ENCODE measurements at places on chromosomes 16 and 17.

GRCh38 chr17:81994593-81995462 lies 17.4 kb downstream of the ASPSCR1 start:
- no peak for DNase-seq

DNA sequence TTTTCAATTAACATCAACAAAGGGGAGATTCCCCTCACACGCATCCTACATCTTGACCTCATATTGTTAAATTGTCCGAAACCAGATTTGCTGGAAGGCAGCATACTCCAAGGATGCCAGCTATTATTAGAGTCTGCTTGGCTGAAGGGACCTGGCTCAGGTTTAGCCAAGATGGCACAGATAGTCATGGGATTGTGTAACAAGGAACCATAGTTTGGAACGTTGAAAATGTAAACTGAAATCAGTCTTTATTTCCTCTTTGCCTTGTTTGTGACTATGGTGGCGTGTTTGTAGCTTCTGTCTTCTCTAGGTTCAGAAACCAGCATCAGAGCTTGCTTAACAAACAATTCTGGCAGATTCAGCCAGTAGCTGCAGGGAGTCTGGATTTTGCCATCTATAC lies 5.9 kb downstream of the ARSG start:
- DNase-seq: no peak

- no peak for DNase-seq
These were observed 2.2 kb upstream of the LIMD2 start for GRCh38 chr17:63701868-63702720.

DNA sequence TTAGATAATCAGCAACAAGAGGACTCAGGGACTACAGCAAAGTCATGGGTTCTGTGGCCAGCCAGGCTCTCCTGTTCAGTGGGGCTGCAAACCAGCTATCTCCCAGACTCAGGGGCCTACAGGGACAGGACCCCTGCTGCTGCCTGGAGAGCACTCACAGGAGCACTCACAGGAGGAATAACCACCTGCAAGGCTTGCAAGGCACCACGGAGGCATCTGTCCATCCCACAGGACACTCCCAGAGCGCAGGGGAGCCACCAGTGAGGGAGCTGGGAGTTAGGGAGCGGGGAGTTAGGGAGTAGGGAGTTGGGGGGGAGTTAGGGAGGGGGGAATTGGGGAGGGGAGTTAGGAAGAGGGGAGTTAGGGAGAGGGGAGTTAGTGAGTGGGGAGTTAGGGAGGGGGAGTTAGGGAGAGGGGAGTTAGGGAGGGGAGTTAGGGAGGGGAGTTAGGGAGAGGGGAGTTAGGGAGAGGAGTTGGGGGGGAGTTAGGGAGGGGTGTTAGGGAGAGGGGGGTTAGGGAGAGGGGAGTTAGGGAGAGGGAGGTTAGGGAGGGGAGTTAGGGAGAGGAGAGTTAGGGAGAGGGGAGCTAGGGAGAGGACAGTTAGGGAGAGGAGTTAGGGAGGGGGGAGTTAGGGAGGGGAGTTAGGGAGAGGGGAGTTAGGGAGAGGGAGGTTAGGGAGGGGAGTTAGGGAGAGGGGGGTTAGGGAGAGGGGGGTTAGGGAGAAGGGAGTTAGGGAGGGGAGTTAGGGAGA lies 5.7 kb downstream of the CANT1 start:
- DNase-seq: no peak

- no peak for DNase-seq
These were observed 114.8 kb downstream of the GRIN2A start for GRCh38 chr16:10067406-10067805.

- no peak for DNase-seq
These were observed 1.4 kb downstream of the HIRIP3 start for GRCh38 chr16:29993903-29994599.

GRCh38 chr17:47934856-47935255 lies 6.5 kb upstream of the PNPO start:
- peak; percentile 59 for DNase-seq

DNA sequence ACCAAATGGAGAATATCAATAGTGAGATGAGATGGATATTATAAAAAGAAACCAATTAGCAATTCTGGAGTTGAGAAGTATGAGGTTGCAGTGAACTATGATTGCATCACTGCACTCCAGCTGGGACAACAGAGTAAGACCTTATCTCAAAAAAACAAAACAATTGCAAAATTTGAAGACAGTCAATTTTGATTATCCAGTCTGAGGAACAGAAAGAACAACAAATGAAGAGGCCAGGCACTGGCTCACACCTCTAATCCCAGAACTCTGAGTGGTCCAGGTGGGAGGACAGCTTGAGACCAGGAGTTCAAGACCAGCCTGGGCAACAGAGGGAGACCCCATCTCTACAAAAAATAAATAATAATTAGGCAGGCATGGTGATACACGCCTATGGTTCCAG lies 35.0 kb downstream of the USP32 start:
- DNase-seq: no peak

- DNase-seq: peak; percentile 66
These were observed 7.2 kb downstream of the CPPED1 start for GRCh38 chr16:12796498-12796897.

DNA sequence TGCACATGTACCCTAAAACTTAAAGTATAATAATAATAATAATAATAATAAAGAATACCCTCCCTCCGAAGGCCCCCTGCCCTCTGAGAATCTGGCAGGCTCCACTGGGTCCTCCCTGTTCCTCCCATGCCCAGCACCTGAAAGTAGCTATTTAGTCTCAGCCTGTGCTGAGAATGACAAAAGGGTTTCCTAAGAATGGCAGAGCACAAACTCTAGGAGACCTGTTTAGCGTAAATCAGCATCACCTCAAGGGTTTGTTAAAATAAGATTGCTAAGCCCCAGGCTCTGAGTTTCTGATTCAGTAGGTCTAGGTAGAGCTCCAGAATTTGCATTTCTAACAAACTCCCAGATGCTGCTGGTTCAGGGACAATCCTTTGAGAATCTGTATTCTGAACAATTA lies 606.8 kb upstream of the CDH11 start:
- no peak for DNase-seq

GRCh38 chr17:17570798-17571716 lies 20.5 kb downstream of the PEMT start:
- no peak for DNase-seq

DNA sequence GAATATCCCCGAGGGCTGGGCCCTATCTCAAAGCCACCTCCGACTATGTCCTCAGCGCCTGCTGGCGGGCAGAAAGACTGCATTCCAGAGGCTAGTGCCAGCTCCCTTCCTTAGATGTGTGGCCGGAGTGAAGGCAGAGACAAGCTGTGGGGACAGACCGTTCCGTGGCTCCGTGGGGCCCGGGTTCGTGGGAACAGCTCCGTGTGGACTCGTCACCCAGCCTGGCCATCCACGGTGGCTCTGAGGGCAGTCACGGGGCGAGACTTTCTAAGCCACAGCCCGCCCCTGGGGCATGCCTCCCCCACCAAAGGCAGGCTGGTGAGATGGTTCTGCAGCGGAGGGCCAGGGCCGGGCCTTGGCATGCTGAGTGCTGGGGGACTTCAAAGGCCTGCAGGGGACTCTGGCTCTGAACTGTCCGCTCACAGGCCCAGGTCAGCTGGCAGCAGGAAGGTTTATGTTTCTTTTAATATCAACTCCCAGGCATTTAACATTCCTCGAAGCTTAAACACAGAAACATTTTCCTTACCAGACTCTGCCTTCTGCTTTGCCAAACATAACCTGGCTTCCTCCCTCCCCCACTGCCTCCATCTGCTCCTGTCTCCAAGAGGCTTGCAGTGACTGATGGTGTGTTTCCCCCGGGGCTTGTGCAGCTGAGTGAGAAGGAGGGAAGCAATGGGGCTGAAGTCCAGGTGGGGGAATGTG lies 50.4 kb downstream of the TIMM22 start:
- DNase-seq: no peak

DNA sequence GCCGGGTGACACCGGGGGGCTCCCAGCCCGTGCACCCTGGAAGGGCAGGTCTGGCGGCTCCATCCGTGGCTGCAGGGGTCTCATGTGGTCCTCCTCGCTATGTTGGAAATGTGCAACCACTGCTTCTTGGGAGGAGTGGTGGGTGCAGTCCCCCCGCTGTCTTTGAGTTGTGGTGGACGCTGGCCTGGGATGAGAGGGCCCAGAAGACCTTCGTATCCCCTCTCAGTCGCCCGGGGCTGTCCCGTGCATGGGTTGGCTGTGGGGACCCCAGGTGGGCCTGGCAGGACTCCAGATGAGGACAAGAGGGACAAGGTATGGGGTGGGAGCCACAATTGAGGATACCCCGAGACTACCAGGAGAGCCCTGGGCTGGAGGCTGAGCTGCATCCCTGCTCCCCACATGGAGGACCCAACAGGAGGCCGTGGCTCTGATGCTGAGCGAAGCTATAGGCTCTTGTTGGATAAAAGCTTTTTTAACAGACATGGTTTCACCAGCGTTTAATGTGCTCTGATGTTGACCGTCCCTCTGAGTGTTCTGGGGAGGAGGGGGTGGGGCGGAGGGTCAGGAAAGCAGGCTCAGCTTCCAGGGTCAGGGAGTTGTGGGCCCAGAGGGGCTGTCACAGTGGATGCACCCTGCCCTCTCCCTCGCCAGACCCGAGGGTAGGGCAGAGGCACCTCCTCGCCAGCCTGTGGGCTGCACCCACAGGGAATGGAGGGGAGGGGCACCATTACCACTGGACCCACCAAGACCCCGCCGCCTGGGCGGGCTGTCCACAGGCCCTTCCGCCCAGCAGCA lies 5.4 kb downstream of the SPATA2L start:
- DNase-seq: no peak

Data from EL (cell line).